ENCODE measurements at places on chromosomes 4 and X.
A peak's percentile ranks its signal among the peaks of the same experiment; 100 is the strongest.

DNA sequence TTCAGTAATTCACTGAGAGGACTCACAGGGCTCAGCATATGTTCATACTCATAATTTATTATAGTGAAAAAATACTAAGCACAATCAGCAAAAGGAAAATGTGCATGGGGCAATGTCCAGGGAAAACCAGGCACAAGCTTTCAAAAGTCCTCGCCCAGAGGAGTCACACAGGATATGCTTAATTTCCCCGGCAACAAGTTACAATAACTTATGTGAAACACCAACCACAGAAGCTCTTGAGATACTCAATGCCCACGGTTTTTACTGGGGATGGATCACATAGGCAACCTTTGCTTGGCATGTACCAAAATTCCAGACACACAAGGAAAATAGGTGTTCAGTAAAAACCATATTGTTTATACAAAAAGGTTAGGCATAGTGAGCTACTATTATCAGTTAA, 38.5 kb upstream of the STPG2 start:
- no peak for DNase-seq

GRCh38 chr4:33349376-33349775, 2629.2 kb downstream of the PCDH7 start:
- DNase-seq: no peak

DNA sequence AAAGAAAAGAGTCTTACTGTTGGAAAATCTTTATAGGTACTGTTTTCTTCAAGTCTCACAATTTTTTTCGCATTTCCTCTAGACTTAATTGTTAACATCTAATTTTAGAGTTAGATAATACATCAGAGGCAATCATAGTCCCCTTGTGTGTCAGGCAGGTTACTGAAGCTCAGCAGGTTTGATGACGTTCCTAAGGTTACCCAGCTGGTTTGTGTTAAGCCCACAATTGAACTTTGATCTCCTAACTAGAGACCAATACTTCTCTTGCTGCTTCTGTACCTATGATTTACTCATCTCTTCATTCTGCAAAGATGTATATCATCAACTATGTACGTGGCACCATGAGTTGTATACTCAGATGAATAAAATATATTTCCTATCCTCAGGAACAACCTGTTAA, 131.6 kb upstream of the STIM2 start:
- no peak for DNase-seq

- DNase-seq: peak; percentile 37
These were observed 3.6 kb upstream of the LEF1 start for GRCh38 chr4:108172231-108172752.

- DNase-seq: no peak
These were observed 30.1 kb upstream of the ANAPC4 start for GRCh38 chr4:25346913-25347312.

GRCh38 chr4:95528388-95528948, 20.3 kb downstream of the UNC5C start:
- no peak for DNase-seq

DNA sequence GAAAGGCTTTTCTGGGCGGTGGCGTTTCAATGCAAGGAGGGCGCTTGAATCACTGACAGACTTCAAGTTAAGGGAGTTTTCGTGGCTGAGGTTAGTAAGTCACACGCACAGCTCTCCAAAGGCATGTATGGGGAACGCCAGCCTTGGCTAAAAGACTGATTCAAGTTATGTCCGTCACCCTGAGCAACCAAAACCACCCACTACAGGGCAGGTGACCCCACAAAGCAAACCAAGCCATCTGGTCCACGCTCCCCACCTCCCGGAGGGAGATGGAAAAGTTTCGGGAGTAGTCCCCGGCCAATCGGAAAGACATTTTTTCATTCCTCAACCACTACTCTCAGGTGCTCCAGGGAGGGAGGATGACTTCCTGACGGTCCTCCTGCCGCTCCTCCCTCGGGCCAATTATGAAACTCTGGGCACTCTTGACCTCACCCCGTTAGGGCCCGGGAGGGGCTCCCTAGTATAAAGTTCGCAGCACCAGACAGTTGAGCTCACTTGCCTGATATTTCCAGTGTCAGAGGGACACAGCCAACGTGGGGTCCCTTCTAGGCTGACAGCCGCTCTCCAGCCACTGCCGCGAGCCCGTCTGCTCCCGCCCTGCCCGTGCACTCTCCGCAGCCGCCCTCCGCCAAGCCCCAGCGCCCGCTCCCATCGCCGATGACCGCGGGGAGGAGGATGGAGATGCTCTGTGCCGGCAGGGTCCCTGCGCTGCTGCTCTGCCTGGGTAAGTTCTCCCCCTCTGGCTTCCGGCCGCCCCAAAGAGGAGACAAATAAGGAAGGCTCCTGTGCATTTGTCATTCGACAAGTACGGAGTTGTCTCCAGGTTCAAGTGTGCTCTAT, at the start of gene EREG:
TSS of gene EREG (plus strand) at position 494 of the 840 bp plus-strand sequence. CDS start at position 658, 164 bp downstream.
- no peak for DNase-seq

GRCh38 chrX:37651921-37652452, 33.6 kb upstream of the XK start:
- DNase-seq: no peak

DNA sequence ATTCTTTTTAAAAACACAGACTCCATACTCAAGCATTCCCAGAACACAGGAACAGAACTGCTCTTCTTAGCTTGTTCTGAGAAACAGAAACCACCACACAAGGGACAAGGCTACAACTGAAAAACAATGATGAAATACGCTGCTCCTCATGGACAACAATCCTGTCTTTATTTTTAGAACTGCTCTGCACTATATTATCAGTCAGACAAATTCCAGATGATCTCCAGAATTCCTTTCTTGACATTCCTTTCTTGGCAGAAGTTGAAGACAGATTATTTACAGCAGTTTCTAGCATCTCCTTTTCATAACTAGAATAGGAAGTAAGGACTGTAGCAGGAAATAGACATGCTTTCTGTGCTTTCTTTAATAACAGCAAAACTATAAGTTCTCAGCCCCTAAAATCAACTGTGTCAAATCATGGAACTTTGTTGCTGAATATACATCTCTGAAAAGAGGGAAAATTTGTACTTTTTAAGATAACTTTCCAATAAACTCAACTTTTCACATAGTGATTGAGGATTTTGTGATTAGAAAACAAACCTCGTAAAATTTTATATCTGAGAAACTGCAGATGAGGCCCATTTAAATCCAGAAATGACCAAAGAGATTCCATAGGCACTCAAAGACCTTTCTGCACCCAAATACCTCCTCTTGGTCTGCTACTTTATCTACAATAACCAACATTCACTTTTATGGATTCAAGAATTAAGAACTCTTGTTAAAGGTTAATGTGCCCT, 35.9 kb downstream of the ANTXR2 start:
- DNase-seq: no peak

GRCh38 chr4:103753868-103754653, 34.3 kb upstream of the TACR3 start:
- no peak for DNase-seq

GRCh38 chrX:72492499-72492898, 80.1 kb downstream of the HDAC8 start:
- no peak for DNase-seq

- no peak for DNase-seq
These were observed 130.1 kb downstream of the MGST2 start for GRCh38 chr4:139795527-139796314.

DNA sequence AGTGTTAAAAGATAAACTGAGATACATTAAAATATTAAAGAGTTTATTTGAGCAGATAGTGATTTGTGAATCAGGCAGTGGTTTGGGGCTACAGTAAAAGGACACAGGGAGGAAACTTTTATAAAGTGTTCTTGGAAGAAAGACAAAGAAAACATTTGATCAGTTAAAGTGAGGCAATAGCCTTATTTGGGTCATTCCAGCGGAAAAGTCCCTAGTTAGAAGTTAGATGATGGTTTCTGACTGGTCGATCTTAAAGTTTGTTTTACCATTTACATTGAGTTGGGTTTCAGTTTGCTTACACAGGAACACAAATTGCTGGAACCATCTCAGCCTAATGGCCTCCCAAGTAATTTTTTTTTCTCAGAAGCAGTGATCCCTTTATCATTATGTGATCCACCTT, 69.7 kb downstream of the PPP1R2C start:
- no peak for DNase-seq

- DNase-seq: no peak
These were observed 36.6 kb upstream of the HPSE start for GRCh38 chr4:83371235-83371634.

Measured in stimulated activated CD4-positive, alpha-beta T cell treated with anti-CD3 and anti-CD28 coated beads, Interleukin-4, amount 100 ng/mL, for 4 hours (primary cell).